T-helper 2 cell (primary cell): ENCODE measurements at places on chromosomes 16 and 17.

- DNase-seq = no peak
These were observed 2140.2 kb downstream of the TP53TG3F start for GRCh38 chr16:35599429-35600160.

GRCh38 chr16:54939029-54939346 lies 8.3 kb downstream of the IRX5 start:
- DNase-seq = no peak

GRCh38 chr16:61233713-61234112 lies 802.5 kb downstream of the CDH8 start:
- DNase-seq = no peak

GRCh38 chr17:67107811-67108775 lies 63.7 kb downstream of the CACNG1 start:
- no peak for DNase-seq

GRCh38 chr17:79388556-79389295 lies 222.1 kb downstream of the RBFOX3 start:
- DNase-seq = no peak

- no peak for DNase-seq
These were observed 7.0 kb upstream of the ANKRD40CL start for GRCh38 chr17:50774225-50774803.

DNA sequence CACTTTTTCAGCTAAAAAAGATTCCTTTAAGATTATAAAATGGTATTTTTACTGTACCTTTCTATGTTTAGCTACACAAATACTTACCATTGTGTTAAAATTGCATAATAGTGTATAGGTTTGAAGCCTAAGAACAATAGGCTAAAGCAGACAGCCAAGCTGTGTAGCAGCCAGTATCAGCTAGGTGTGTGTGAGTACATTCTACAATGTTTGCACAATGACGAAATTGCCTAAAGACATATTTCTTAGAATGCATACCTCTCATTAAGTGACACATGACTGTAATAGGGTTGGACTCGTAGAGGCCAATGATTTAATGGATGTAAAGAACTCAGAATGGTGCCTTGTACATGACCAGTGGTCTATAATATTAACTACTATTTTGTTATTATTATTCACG lies 1.9 kb upstream of the MT1B start:
- no peak for DNase-seq

DNA sequence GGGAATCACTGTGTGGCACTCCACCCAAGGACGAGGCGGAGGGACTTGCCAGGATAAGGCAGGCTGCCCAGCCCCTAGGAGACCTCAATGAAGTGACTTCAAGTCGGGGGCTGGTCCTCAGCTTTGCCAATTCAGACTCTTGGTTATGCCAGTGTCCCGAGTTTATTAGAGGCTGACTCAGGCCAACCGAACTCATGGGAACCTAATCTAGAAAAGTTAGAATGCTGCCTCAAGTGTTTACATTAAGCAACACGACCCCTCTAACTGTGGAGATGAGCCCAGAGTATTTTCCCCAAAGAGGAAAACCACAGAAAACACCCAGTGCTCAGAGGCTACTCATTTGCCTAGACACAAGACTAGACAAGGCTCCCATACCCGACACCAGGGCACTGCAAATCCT lies 1.1 kb upstream of the TEKT3 start:
- DNase-seq = no peak
